Activated CD4-positive, alpha-beta T cell treated with anti-CD3 and anti-CD28 coated beads, Interleukin-2, amount 10 ng/mL, durations not matched to agents 24 days and 14 days (primary cell): ENCODE measurements at places on chromosomes 1 and 21.

DNA sequence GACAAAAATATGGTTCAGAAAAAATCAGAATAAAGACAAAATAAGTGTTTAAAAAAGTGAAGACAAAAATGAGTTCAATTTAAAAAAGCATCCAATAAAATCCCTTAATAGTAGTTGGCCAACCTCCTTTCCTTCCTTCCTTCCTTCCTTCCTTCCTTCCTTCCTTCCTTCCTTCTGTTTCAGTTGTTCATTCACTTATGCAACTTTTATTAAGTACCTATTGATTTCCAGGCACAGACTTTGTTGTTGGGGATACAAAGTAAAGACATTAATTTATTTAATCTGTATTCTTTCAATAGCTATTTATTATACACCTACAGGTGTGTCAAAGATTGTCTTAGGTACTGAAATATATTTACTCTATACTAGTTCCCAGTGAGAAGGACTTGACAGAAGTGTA, 2.4 kb upstream of the LIPI start:
- DNase-seq: no peak

DNA sequence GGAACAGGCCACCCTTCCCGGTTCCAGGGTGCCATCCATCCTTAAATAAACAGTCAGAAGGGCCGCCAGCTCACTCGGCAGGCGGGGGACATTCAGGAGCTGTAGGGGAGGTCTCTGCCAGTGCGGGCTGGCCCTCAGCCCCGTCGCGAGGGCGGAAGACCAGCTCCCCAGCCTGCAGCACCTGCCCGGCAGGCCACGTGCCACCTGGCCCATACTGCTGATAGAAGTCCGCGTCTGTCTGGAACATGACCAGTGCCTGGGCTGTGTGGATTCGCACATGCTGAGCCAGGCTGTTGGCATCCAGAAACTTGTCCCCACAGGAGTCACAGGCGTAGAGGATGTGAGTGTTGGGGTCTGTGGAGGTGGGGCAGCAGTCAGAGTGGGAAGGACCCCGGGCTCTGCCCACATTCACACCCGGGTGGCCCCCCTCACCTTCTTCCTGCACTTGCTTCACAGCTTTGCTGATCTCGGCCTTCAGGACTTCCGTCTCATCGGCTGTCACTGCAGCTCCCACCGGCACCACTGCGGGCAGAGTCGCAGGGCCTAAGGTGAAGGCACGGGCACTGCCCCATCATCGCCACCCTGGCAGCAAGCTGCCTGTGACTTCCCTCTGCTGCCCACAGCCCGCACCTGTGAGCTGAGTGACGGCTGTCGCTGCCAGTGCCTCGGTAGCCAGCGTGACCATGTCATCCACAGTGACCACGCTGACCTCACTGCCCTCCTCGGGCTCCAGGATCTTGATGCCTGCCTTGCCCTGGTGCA, 33.8 kb downstream of the ZBTB17 start:
- no peak for DNase-seq

- no peak for DNase-seq
Measured at GRCh38 chr1:201024625-201024998, 1.1 kb upstream of the KIF21B start.

DNA sequence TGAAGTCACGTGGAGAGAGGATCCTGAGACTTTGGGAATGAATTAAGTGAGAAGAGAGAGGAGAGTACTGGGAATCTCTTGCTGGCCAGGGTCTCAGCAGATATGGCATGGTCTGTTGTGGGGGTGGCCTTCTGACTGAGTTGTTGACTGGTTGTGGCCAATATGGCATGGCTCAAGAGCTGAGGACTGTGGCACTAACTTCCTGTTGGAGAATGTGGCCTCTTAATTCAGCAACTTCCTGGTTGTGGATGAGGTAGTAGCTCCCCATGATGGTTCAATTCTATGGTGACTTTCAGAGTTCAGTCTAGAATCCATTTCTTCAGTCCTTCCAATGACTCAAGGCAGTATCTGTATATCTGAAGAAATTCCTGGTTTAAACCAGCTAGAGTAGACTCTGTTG, 44.7 kb upstream of the PAXBP1 start:
- no peak for DNase-seq

- DNase-seq: no peak
Measured at GRCh38 chr1:78836726-78837125, 169.8 kb downstream of the ADGRL4 start.

DNA sequence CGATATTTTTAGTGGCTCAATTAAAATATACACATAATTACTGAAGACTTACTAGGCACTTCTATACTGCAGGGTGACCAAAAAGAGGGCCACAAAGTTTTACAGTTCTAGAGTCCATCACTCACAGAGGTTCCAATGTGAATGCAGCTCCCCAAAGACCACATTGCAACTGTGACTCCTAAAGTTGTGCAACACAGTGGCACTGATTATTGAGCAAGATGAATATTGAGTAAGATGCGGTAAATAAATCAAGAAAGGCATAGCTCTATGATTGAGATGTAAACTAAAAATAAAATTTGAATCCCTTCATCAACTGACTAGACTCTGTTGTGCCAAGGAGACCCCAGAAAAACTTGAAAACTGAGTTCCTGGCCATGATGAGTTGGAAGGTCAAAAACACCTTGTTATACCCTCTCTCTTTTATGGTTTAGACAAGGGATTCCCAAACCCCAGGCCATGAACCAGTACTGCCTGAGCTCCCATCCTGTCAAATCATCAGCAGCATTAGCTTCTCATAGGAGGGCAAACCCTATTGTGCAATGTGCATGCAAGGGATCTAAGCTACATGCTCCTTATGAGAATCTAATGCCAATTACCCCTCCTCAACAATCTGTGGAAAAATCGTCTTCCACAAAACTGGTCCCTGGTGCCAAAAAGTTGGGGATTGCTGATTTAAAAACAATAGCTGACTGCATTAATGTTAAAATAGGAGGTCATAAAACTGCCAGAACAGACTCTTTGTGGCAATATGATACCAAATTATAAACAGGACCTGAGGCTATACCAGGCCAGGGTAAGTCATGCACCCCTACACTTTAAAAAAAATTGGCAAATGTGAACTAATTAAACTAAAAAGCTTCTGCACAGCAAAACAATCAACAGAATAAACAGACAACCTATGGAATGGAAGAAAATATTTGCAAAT, 94.3 kb downstream of the ADGRL4 start:
- no peak for DNase-seq

- no peak for DNase-seq
Measured at GRCh38 chr1:39478126-39478915, 13.1 kb upstream of the BMP8A start.

DNA sequence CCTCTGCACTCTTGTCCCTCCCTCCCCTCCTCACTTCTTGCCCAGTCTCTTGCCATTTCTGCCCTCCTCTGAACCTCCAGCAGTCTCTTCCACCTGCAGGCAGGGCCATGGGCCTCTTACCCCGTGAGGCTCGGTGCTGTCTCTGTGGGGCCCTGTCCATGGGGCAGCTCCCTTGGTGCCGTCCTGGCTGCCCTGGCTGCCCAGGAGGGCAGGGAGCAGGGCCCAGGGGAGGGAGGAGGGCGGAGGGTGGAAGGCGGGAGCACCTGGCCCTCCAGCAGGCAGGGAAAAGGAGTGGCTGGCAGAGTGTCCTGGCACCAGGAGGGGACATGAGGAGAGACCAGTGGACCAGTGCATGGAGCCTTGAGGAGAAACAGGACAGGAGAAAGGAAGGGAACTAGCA, at the start of gene RORC:
Gene RORC, minus strand, starts transcription at position 198 of the 400 bp plus-strand sequence. Its CDS starts 38 bp downstream, at position 160.
- peak; percentile 54 for DNase-seq

- DNase-seq: no peak
Measured at GRCh38 chr1:219271818-219272535, 98.3 kb downstream of the LYPLAL1 start.

GRCh38 chr1:222373831-222374602, 173.9 kb downstream of the HHIPL2 start:
- no peak for DNase-seq

DNA sequence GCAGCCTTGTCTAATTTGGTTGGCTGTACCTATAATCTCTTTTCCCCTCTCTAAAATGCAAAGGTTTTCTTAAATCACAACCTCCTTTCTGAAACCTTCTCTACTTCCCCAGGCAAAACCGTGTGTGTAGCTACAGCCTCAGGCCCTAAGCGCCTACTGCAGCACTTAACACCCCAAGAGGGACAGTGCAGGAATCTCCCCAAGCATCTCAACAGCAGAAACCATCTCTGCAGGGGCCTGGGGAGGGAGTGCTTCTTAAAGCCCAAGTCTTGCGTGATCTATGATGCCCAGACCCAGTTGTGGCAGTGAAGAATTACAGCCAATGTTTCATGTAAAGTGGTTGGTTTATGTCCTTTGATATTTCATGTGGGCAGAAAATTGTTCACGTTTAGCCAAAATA, 159.3 kb downstream of the DSCAM start:
- DNase-seq: no peak

GRCh38 chr1:109919303-109919702, 8.7 kb downstream of the CSF1 start:
- no peak for DNase-seq

DNA sequence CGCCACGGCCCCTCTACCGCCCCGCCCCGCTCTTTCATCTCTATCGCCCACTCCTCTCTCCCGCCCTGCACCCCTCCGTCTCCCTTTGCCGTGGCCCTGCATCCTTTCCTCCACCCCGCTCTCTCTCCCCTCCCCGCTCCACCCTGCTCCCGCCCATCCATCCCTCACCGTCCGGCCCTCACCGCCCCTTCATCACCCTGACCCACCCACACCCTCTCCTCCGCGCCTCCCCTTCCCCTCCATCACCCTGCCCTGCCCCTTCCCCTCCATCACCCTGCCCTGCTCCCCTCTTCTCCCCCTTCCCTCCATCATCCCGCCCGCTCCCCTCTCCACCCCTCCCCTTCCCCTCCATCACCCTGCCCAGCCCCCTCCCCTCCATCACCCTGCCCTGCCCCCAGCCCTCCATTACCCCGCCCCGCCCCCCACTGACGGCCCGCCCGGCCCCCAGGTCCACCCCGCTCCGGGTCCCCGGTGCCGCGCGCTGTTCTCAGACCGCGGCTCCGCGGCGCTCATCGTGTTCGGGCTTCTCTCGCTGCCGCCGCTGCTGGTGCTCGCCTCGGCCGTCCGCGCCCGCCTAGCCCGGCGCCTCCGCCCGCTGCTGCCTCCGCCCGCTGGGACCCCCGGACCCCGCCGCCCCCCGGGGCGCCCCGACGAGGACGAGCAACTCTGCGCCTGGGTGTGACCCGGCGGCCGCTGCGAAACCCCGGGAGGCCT, 6.2 kb upstream of the ANKRD65 start:
- no peak for DNase-seq

DNA sequence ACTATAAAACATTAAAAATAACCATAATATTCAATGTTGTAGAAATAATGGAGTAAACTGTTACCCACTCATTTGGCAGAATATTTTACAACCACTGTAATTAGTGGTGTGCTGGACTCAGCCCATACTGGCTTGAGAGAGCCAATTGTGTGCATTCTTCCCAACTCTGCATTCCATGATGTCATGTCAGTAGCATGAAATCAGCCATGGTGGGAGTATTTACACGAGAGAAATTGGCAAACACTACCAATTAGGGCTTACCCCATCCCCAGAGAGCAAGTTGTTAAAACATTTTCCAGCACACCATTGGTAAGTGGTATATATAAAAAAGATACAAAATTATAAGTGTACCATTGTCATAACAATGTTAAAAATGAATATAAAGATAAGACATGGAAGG, 19.1 kb upstream of the QSOX1 start:
- DNase-seq: no peak

- DNase-seq: no peak
Measured at GRCh38 chr1:64882574-64883255, 83.6 kb downstream of the JAK1 start.

DNA sequence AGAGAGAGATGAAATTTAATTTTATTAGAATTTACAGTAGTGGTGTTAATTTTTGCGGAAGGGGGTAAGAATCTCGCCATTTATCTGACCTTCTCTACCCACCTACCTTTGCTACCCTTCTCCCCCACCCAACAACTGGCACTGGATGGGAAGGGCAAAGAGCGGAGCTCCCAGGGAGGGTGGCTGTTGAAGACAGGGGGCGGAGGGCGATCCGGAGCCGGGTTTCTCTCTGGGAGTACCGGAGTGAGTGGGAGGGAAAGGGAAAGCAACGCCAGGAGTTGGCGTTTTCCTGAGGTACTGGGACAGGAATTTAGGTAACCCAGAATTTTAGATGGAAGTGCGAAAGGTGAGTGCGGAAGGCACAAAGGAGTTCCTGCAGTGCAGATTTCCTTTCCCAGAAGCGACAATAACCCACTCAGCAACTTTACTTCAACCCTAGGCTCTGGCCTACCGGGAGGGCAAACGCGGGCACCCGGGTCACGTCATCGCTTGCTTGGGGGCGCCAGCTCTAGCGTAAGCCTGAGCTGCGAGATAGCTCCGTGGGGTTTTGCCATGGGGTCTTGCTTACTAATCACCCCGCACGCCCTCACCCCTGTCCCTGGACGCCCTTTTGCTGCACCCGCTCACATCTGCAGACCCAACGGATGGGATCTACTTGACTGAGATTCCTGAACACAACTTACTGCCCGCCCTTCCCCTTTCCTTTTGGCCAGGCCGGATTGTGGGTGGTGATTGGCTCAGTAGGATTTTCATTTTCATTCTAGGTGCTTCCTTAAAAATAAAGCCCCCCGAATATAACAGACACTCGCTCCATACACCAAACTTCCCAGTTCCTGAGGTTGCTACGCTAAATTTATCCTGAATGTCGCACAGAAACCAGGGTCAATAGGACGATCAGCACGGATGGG, 413.0 kb upstream of the ESRRG start:
- no peak for DNase-seq

DNA sequence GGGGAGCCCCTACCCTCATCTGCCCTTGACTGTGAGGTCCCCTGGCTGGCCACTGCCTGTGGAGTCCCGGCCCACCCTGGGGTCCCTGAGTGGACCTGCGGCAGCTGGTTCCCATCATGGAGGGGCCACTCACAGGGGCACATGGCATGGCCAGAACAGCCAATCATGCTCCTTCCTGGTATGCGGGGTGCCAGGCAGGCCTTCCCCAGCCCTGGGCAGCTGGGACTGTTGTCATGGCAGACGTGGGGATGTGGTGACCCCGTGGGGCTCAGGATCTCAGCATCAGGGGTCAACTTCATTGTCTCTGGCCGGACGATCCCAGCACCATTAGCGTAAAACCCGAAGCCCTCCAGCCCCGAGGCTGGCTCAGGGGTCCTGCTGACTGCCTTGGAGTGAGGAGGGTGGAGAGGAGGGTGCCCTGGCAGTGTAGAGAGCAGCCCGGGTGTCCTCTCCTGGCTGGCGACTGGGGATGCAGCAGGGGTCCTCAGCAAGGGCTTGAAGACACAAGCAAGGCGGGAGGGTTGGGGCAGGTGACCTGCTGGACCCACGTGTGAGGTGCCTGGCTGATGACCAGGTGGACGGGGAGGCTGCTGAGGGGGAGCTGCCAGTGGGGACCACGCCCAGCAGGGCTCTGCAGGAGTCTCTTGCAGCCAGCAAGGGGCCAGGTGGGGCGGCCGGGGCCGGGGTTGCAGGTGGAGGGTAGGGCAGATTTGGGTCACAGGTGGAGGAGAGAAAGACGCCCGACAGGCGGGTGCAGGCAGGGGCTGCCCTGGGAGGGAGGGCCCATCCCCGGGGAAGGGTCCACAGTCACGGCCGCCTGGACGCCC, 45.1 kb downstream of the TRIM11 start:
- DNase-seq: no peak

GRCh38 chr1:111404588-111404987, 22.9 kb downstream of the OVGP1 start:
- DNase-seq: no peak

GRCh38 chr1:179978199-179979079, 23.8 kb downstream of the CEP350 start:
- no peak for DNase-seq
